Mucosa of gallbladder (tissue), 1 donor: ENCODE measurements at places on chromosomes 4 and X. TPM values are rescaled to one million over a fixed set of nuclear protein-coding genes. Genes with fewer than 3 reads are reported as not detected.

DNA sequence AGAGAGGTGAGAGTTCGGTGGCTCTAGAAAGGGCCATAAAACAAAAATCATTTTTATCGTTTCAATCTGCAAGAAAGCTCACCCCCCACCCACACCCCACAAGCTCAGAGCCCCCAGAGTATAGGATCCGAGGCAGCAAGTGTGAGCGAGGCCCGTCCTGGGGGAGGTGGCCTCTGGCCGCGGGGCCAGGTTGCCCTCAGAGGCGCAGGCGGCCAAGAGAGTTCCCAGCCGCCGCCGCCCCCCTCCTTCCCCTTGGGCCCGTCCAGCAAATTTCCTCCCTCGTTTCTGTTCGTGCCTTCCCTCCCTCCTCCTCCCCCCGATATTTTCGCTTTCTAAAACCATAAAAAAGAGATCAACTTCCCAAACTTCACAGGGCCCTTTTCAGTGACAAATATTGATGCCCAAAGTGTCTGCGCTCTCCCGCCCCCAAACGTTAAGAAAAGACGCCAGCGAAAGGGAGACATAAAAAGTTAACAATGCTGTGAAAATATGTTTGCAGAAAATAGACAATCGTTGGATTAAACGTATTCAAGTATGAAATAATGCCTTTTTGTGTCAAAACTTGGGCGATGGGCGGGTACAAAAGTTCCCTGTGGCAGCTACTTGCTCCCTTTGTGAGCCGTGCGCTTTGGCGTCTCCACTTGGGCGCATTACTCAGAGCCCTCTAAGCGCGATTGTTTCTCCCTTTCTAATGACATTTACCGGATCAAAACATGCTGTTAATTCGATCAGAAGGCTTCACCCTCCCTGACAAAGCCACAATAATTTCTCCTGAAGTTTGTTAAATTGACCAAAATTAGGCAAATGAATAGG lies 1.1 kb upstream of the HELT start:
- no peak for DNase-seq

DNA sequence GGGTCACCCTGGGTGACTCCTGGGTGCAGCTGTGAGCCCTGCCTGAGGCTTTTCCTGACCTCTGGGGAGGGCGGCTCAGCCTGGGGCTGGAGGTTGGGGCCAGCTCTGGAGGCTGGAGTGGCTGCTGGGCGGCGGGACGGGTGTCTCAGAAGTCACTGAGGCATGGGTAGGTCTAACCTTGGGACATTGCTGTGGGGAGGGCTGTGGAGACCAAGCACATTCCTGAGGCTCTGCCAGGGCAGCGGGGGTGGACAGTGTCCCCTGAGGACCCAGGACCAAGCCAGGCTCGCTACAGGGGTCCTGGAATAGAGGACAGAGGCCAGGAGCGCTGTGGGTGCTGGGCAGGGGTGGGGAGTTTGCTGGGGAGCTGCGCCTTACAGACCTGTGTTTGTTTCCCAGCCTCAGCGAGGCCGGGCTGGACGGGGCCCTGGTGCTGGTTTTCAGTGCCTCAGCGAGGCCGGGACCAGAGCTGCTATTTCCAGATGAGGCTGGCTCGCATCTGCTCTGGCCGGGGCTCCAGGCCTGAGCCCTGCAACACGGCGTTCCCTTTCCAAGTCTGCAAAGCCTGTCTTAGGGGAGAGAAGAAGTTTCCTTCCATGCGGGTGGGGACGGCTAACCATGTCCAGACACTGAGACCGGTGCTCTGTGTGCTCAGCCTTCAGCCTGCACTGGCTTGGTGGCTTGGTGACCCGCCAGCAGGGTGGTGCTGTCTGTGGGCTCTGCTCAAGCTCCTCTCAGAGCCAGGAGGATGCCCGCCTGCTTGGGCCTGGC lies 3.0 kb upstream of the SLC25A6 start:
- DNase-seq, result no peak

DNA sequence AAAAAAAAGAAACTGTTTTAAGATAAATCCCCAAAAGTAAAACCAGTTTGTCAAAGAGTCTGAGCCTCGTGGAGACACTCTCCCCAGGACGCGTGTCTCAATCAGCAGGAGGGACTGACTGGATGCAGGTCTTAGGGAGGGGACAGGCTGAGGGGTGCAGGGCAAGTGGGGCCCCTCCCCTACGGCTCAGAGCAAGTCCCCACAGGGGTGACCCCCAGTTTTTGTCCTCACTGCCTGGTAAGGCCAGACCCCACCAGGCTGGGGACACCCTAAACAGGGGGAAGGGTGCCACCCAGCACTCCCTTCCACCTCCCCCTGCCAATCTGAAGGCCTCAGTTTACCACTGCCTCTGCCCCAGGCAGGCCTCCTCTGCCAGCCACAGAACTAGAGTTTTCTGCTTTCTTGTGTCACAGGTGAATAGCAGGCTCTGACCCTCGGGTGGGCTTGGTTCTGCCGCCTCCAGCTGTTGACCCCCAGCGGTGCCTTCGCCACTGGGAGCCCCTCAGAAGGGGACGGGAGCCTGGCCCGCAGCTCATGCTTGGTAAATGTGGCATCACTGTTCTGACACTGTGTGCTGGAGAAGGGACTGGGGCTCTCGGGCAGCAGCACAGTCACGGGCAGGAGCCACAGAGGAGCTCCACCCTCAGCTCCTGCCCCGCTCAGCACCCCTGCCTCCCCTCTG lies 69.8 kb upstream of the MXD4 start:
- DNase-seq, result no peak

GRCh38 chrX:153628665-153629064 lies 18.3 kb upstream of the DUSP9 start:
- no peak for DNase-seq

DNA sequence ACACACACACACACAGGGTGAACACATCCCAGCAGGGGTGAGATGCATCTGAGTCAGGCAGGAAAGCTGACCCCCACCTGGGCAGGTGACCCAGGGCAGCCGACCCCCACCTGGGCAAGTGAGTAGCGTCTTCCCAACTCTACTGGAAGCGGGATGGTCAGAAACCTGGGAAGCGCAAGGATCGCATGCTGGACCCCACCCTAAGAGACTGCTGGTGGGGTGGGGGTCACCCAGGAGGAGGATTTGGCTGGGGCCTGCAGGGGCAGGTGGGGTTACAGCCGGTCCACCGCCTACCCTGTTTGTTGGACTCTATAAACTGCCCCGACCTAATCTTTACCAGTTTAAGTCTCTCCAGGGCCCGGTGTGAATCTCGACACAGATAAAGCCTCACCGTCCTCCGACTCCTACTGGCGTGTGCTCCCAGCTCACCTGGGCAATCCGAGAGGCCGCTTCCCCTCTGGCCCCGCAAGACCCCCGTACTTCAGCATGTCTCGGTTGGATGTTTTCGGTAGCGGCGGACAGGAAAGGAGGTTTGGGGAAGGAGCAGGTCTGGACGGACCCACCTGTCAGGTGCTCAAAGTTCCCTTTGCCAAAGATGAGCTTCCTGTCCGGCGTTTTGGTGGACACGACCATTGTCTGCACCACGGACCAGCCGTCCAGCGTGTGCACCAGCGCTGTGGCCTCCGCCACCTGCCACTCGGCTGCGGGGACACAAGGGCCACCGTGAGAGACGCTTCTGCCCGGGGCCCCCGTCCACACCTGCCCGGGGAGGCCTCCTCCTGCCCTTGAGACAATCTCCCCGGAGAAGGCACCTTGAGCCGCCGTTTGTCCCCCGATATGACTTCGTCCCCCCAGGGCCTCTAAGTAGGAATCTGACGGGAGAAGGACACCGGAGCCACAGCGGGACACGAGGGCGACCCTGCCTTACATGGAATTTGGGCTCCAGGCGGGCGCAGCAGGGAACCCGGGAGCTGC lies 2.0 kb downstream of the GTPBP6 start:
- DNase-seq, result no peak

GRCh38 chrX:48961585-48962091 lies 4.2 kb upstream of the OTUD5 start:
- DNase-seq, result no peak

DNA sequence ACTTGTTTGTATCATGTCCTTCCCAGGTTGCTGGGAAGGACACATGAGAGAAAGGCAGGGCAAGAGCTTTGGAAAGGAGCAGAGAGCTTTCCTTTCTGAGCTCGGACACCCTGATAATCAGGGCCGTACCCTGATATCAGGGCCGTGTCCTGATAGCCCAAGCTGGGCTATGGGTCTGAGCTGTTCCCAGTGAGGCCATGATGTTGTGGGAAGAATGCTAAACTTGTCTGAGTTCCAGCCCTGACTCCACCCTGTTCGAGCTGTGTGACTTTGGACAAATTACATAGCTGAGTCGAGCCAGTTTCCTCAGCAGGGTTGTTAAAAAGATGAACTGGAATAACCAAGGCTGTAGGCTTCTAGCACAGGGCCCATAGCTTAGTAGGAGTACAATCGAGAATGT lies 3.3 kb upstream of the CXCR3 start:
- DNase-seq, result no peak

DNA sequence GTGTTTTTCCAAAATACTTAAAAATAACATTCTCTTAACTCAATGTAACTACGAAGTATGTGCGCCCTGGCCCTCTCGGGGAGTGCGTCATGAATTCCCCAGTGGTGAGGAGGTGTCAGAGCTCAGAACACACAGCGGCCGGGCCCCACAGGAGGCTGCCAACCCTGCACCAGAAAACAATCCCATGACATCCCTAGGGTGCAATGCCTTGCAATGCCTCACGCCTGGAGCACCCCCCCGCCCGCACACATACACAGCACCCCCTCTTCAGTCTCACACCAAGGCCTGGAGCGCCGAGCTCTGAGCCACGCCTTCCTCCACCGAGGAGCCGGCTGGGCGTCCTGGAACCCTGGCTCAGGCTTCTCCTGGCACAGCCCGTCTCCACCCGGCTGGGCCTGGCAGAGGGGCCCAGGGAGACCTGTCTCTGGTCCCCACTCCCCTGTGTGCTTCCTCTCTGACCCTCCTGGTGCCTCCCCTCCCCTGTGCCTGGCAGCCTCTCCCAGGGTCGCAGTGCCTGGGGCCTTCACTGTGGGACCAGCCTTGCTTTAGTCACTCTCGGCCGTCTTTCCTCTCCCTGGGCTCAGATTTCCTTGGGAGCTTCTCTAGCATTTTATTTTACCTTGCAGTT lies 108.2 kb upstream of the ADRA2C start:
- DNase-seq, result peak; percentile 23

DNA sequence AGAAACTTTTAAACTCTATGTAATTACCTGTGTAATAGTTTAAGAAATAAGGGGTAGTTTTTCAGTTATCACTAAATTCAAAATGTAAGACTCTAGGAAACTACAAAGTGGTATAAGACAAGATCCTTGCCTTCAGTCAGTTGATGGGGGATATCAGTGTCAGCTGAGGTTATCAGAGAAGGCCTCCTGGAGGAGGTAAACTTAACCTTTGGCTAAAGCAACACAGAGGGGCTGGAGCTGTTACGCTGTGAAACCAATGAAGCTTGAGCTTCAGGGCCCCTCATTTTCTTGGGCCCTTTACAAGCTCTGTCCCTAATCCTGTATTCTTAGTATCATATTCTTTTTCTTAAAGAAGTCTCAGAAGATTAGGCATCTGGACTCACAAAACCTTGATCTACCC lies 35.9 kb downstream of the FAM13A start:
- no peak for DNase-seq

GRCh38 chrX:10555846-10556245 lies 64.5 kb downstream of the MID1 start:
- DNase-seq, result no peak

DNA sequence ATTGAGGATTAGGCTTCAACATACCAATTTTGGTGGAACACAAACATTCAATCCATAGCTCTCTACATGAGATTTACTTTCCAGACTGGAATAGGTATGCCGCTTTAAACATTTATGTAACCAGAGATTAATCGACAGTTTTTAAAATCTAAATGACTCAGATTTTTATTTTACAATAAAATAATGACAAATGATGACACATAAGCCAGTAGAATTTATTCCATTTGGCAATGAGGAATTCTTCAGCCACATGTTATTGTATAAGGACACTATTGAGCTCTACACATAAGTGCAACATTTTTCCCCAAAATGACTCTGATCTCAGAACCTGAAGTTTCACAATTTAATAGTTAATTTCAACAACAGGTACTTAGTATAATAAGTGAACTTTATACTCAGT lies 227.0 kb upstream of the PRPS2 start:
- DNase-seq, result no peak

- no peak for DNase-seq
Observed at GRCh38 chrX:34288782-34289181, 156.7 kb upstream of the FAM47A start.

DNA sequence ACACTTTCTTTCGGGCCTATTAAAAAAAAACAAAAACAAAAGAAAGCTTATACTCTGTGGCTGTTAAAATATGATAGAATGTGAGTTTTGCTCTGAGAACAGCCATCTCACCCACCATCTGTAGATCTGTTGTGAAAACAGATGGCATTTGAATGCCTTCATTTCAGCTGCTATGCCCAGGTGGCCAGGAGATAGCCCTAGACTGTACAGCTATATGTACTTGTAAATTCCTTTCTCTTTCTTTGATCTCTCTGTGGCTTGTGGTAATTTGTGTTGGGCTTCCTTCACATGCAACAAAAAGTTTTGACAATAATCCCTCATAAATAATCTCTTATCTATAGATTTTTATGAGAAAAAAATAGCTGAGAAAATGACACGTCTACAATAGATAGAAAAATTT lies 38.1 kb downstream of the PNPLA4 start:
- no peak for DNase-seq

DNA sequence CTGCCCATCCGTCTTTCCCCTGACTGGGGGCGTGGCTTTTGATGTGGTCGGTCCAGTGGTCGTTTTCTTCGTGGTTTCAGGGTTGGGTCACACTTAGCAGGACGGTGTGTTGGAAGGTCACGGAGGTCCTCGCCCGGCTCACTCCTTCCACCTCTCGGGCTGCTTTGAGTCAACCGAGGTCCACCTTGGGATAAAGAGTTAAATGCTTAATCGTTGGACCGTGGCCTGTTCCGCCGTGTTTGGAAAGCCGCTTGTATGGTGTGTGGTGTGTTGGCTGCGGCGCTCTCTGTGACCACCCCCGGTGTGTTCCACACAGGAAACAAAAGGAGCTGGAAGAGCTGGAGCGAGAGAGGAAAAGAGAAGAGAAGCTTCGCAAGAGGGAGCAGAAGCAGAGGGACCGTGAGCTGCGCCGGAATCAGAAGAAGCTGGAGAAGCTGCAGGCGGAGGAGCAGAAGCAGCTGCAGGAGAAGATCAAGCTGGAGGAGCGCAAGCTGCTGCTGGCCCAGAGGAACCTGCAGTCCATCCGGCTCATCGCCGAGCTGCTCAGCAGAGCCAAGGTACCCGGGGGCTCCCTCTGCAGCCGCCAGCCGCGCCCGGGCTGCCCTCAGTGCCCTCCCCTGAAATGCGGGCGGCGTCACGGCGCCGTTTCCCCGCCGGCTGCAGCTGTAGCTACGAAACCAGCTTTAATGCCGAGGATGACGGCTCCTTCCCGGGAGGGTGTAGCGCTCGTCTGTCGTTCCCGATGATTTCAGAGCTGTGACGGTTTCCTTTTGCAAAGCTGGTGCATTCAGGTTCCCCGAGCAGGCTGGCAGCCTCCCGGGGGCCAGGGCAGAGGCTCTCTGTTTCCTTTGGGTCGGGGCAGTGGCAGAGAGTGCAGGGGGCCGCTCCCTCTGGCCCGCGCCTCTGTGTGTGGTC lies 7.7 kb downstream of the AKAP17A start:
- DNase-seq, result no peak

GRCh38 chrX:70026112-70026850 lies 23.5 kb downstream of the AWAT2 start:
- no peak for DNase-seq

- DNase-seq, result no peak
Observed at GRCh38 chrX:74246524-74246923, 57.5 kb upstream of the ZCCHC13 start.

- DNase-seq, result no peak
Observed at GRCh38 chr4:150679765-150680343, 97.9 kb downstream of the MAB21L2 start.

VGLL1 gene
- 0.78 TPM for total RNA-seq

LRCH2 gene
- 3.9 TPM for total RNA-seq

CACNA1F gene
- 0.20 TPM for total RNA-seq

CLGN gene
- total RNA-seq, result 1.9 TPM

GDI1 gene
- 157 TPM for total RNA-seq

FAM47E gene
- 13.8 TPM for total RNA-seq
